NCI-H524 (cell line): ENCODE measurements at places on chromosomes 6 and 20.
A peak's percentile ranks its signal among the peaks of the same experiment; 100 is the strongest.

DNA sequence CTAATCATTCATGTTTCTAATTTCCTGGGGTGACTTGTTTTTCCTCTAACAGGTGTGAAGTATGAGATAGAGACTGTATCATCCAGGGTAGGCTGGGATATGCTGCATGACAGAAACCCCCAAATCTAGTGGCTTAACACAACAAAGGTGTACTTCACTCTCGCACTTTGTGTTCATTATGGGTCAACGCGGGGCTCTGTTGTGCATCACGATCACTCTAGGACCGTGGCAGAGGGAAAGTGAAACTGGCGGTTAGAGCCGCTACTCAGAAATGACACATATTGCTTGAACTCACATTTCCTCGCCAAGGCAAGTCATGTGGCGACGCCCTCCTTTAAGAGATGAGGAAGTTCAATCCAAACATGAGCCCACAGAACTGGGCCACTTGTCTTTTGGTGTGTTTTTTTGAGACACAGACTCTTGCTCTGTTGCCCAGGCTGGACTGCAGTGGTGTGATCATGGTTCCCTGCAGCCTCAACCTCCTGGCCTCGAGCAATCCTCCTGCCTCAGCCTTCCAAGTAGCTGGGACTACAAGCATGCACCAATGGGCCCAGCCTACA is 41.3 kb downstream of the PCNA start:
- DNase-seq, result no peak

DNA sequence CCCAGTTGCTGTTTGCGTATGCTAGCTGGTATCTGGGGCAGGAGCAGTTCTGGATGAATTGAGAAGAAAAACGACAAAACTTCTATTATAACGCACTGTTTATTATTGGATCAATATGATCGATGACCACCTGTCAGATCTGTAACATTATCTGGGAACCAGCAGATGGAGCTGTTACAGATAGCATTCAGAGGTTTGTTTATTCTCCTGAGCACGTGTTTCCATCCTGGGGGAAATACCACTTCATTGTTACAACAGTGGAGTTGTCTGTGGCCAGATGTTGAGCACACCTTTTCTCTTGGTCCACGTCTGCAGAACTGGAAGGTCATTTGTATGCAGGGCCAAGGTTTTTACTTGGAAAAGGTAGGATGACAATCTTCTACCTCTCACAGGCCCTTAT is 16.0 kb upstream of the NKX2-2 start:
- DNase-seq, result peak; percentile 23

GRCh38 chr6:52352239-52353018 is 9.5 kb upstream of the PAQR8 start:
- DNase-seq, result no peak

GRCh38 chr20:24160563-24161281 is 172.1 kb upstream of the GGTLC1 start:
- DNase-seq, result peak; percentile 67

DNA sequence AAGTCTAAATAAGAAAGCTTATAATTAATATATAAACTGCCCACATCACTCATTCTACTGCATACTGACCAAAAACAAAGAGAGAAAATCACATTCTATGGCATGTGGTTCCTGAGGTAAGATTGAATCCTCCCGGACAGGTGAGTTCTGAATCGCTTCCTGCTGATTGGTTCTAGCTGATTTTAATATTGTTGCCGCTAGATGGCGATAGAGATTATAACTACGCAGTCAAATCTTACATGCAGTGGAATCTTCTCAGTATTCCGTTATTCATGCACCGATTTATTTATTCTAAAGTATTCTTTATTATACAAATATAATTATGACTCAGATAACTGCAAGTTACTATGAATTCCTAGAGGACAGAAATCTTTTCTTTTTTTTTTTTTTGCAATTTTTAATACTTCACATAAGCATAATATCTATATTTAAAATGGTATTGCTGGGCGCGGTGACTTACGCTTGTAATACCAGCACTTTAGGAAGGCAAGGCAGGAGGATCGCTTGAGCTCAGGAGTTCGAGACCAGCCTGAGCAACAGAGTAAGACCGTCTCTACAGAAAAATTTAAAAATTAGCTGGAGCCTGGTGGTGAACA is 24.2 kb upstream of the TMX4 start:
- DNase-seq, result no peak

DNA sequence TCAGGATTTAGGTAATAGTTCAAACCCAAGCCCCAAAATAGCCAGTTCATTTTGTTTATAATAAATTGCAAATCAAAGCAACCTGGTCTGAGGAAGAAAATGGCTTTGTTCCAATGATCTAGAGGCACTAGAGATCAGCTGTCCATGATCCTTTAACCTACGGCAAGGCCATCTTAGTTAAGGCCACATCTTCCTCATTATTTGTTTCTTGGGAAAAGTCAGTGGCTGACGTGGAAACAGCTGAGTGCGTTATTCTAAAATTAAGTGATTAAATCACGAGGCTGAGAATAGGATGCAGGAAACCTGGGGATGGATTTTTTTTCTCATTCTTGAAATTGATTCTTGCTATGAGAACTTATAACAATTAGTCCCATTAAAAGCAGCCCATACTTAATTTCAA is 10.1 kb upstream of the TENT5A start:
- DNase-seq, result no peak

- DNase-seq, result no peak
Observed at GRCh38 chr6:168182366-168182765, 103.4 kb upstream of the FRMD1 start.

- no peak for DNase-seq
Observed at GRCh38 chr6:161130541-161130940, 139.0 kb downstream of the MAP3K4 start.

- DNase-seq, result no peak
Observed at GRCh38 chr6:122124908-122125307, 274.5 kb upstream of the HSF2 start.

DNA sequence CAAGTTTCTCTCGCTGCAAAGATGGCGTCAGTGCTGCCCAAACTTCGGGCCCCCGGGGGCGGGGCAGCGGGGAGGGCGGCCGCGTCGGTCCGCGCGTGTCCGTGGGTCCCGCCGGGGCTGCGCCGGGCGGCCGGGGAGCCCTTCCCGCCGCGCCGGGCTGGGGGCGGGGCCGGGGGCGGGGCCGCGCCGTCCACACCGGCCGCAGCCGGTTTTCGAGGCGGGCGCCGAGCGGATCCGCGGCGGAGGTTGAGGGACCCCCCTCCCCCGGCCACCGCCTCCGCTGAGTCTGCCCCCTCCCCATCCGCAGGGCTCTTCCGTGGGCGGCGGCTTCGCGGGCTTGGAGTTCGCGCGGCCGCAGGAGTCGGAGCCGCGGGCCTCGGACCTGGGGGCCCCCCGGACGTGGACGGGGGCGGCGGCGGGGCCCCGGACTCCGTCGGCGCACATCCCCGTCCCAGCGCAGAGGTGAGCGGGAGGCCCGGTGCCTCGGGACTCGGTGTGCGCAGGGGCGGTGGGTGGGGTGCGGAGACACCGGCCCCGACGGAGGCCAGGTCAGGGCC is 572 bp downstream of the SLC2A4RG start:
- DNase-seq, result no peak

- DNase-seq, result peak; percentile 18
Observed at GRCh38 chr6:15425947-15426346, 180.1 kb downstream of the JARID2 start.

- no peak for DNase-seq
Observed at GRCh38 chr6:152184917-152185574, 377.6 kb downstream of the ESR1 start.

- no peak for DNase-seq
Observed at GRCh38 chr6:82264824-82265223, 17.3 kb upstream of the IBTK start.

- DNase-seq, result no peak
Observed at GRCh38 chr20:21356386-21356785, 40.9 kb downstream of the NKX2-4 start.

DNA sequence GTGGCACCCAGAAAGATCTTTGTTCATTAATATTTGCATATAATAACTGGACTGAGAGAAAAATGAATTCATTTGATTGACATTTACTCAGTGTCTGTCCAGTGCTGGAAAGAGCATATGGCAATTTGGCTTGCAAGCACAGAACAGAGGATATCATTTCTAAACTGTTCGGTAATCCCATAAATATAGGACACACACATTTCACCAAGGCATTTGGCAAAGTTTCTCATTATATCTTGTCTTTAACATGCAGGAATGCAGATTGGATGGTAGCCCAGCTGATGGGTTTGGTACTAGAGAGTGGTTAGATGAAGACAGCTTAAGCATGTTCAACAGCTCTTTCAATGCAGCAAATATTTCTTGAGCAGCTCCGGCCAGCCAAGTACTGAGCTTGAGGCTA is 259.2 kb downstream of the PRKN start:
- no peak for DNase-seq

DNA sequence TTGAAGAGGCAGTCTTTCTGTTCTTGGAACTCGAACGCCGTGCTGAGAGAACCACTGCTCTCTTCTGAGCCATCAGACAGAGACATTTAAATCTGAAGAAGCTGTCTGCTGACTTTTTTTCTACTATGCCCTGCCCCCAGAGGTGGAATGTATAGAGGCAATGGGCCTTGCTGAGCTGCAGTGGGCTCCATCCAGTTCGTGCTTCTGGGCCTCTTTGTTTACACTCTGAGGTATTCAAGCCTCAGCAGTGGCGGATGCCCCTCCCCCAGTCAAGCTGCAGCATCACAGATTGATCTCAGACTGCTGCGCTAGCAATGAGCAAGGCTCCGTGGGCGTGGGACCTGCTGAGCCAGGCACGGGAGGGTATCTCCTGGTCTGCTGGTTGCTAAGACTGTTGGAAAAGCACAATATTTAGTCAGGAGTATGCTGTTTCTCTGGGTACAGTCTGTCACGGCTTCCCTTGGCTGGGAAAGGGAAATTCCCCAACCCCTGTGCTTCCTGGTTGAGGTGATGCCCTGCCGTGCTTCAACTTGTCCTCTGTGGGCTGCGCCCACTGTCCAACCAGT is 526.8 kb downstream of the CD109 start:
- DNase-seq, result no peak

- DNase-seq, result no peak
Observed at GRCh38 chr20:46621492-46621891, 29.8 kb downstream of the SLC13A3 start.

DNA sequence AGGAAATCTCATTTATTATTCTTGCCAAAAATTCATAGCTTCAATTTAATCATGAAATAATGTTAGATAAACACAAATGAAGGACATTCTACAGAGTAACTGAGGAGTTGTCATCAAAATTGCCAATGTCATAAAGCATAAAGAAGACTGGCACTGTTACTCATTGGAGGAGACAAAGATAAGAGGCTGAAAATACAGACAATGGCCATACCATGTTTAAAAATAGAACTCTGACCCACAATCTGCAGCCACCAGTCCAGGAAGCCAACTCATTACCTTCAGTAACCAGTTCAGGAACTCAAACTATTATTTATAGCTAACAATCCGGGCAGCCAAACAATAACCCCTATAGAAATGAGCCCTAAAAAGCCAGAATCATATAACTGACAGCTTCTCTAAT is 795.6 kb downstream of the TENT5A start:
- no peak for DNase-seq

DNA sequence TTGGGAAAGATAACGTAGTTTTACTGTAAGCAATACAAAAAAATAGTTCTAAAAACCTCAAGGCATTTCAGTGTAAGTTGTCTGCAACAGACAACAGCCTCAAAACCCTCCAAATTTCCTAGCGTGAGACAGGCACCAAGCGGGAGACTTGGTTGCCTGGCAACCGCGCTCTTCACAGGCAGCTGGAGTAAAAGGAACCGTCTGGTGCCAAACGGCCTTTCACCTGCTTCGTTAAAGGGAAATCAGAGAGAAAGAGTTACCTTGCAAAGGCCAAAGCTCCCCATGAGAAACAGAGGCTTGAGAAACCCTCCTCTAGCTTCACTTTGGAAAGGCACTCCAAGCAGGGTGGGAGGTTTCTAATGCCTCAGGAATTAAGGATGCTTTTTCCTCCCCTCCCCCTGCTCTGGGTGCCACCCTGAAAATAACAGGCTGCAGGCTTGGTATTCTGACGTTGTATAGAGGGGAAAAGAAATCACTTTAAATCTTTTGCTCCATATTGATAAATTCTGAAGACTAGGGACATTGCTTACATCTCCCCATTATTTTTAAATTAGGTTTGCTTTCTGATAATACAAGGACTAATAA is 129.7 kb upstream of the UFL1 start:
- DNase-seq, result peak; percentile 97

GRCh38 chr6:83429857-83430610 is 817 bp downstream of the ME1 start:
- peak; percentile 52 for DNase-seq

- DNase-seq, result peak; percentile 39
Observed at GRCh38 chr20:57505979-57506378, 19.0 kb downstream of the CTCFL start.

GRCh38 chr20:1937316-1937976 is 42.2 kb downstream of the SIRPA start:
- DNase-seq, result no peak

DNA sequence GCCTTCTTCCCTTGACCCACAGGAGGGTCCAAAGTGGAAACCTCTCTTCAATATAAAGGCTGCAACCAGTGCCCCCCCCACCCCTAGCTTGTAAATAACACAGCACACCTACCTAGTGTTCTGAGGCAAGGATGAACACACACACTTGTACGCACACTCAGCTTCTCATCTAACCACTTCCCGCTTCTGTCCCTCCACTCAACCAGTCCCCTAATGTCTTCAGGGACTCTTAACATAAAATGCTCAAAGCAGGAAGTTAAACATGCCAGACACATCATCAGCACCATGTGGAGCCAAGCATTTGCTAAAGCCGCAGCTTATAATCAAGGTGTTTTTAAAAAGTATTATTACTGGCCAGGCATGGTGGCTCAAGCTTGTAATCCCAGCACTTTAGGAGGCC is 35.3 kb downstream of the FOXQ1 start:
- no peak for DNase-seq

GRCh38 chr6:156583083-156583482 is 194.1 kb upstream of the ARID1B start:
- DNase-seq, result no peak

DNA sequence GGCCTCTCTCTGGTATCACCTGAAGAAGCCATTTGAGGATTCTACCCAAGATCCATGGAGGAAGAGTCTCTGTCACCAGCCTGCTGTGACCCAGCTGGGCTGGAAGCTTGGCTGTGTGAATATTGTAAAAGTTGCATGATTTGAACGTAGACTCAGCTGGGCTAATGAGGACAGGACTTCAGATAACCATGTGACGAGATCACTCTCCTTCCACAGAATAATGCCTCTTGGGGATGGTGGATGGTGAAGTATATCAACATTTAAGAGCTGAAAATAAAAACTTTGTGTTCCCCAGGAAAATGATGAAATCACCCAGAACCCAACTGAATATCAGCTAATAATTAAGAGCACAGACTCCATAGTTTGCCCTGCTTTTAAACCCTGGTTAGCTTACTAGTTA is 427.9 kb downstream of the CD83 start:
- DNase-seq, result no peak

- no peak for DNase-seq
Observed at GRCh38 chr6:30037182-30037788, 23.8 kb upstream of the POLR1H start.

- DNase-seq, result no peak
Observed at GRCh38 chr6:2509711-2510110, 241.0 kb downstream of the MYLK4 start.

GRCh38 chr20:50027611-50028105 is 44.9 kb downstream of the SNAI1 start:
- DNase-seq, result no peak
